Right lobe of liver (tissue), 6 donors: ENCODE measurements at places on chromosomes 7 and 10.

DNA sequence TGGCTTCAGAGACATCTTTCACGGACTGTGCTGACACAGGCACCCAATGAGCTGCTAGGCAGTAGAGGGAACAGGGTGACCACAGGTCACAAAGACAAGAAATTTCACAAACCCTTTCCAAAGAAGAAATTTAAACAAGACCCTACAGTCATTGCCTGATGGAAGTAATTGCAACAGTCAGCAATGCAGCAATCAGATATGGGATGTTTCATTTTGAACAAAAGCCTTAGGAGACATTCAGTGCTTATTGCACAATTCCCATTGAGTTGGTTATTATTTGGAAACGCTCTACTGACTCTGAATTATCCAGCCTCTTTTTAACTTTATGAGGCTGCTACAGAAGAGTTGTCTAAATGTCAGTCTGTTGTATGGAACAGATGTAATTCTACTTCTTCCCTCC lies 85.5 kb downstream of the ETV1 start:
- DNase-seq, result no peak

GRCh38 chr7:116692401-116693308 lies 20.7 kb downstream of the MET start:
- DNase-seq, result no peak

- DNase-seq, result no peak
Observed at GRCh38 chr7:107251963-107252362, 83.2 kb downstream of the HBP1 start.

DNA sequence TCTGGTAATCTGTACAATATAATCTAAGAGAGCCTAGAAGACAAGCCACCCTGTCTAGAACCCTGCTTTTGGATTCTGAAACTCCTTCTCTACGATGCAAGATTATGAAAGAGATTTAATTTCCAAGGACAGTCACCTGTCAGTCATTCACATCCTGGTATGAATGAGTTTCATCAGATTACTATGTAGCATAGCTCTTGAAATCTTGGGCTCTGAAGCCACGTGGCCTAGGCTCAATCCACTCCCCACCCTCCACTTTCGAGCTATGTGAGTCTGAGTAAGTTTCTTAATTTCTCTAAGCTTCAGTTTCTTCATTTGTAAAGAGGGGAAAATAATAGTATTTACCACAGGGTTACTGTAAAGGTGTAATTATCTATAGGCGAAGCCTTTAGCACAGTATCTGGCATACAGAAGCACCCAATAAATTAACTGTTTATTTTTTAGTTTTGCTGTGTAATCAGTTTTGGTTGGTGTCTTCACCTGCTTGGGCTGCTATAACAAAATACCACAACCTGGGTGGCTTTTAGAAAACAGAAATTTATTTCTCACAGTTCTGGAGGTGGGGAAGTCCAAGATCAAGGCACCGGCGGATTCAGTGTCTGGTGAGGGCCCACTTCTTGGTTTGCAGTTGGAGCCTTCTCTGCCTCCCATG lies 71.3 kb downstream of the MYOF start:
- DNase-seq, result no peak

DNA sequence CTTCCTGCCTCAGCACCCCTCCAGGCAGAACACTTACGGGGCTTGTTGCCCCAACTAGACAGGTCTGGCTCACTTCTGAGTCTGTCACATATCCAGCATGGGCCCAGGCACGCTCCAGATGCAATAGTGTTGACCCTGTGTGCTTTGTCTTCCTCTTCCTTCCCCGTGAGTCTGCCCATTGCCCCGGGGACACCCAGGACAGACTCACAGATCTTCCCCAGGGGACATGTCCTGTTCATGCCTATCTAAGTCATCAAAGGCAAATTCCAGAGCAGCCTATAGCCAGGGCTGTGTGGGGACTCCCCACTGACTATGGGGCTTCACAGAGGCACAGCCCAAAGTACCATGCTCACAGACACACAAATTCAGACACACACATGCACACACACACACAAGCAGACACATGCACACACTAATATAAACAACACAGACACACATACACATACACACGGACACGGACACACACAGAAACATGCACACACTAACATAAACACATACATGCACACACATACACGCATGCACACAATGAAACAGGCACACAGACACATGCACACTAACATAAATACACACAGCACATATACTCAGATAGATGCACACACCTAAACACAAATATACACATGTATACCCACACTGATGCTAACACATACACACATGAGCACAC lies 175.8 kb downstream of the KCNMA1 start:
- DNase-seq, result no peak

DNA sequence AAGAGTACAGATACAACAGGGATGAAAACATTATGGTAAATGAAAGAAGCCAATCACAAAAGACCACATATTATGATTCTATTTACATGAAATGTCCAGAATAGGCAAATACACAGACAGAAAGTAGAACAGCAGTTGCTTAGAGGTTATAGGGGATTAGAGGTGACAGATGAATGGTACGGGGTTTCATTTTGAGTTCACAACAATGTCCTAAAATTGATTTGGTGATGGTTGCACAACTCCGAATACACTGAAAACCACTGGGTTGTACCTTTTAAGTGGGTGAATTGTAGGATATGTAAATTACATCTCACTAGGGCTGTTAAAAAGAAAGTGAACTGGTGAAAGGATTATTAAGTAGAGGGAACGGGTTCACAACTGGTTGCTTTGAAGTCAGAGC lies 76.3 kb upstream of the MRLN start:
- DNase-seq, result no peak

- no peak for DNase-seq
Observed at GRCh38 chr7:7761974-7762779, 43.8 kb upstream of the RPA3 start.

- DNase-seq, result peak; percentile 40
Observed at GRCh38 chr10:124599588-124600050, 138.0 kb downstream of the LHPP start.

GRCh38 chr10:5014936-5015335 lies 11.3 kb upstream of the AKR1C2 start:
- DNase-seq, result no peak

GRCh38 chr10:123359539-123359938 lies 205.3 kb downstream of the BUB3 start:
- no peak for DNase-seq

DNA sequence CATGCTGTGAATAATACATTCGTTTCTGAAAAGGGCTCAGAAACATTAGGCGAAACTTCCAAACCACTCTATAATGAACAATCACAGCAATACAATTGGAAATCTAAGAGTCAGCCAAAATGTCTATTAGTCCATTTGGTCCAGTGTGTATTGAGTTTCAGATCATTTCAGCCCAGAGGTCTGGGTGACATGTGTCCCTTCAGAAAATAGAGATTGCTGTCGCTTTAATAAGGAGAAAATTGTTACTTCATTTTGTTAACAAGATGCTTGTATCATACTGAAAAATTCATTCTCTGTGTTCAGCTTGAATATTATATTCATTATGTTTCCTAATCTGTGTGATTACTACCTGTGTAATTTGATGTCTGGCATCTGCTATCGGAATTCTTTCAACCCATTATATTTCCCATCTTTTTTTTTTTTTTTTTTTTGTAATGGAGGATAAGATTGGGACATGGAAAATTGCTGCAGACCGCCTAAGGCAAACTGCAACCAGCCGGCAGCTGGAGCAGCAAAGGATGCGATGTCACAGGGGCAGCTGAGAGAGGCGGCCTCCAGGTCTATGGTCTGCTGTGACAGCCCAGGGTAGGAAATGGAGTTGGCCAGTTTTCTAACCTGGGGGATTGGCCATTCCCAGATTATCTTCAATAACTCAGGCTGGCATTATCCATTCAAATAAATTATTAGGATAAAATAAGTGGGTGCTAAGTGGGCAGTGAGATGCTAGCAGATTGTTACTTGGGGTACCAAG lies 170.9 kb upstream of the NPVF start:
- no peak for DNase-seq

DNA sequence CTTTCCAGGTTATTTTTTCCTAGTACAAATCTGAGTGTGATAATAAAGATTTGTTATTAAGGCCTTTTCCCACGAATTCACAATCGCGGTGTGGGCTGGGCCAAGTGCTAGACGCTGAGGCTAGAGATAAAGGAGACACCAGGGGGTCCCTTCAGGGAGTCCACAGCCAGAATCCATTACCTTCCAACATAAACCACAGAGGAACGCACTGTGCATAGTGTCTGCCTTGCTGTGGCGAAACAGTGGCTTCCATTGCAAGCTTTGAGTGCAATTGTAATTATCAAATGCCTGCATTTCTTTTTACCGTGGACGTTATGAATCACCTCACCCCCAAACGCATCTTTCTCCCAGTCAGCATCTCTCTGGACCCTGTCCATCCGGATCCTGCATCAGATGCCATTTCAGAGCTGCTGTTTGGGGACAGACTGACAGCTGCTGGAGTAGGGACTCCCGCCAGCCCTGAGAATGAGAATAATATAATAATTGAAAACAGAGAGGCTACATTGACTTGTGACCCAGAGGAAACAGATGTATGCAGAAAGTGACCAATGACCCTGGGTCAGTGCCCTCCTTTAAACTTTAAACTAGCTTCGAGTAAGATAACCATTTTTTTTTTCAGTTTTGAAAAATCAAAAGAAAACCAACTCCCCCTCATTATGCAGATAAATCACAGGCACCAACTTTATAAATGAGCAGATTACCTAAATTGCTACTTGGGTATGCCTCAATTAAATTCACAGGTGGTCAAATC lies 456.2 kb upstream of the NRP1 start:
- DNase-seq, result no peak

- DNase-seq, result no peak
Observed at GRCh38 chr7:151426441-151426903, 13.5 kb downstream of the CRYGN start.

- DNase-seq, result no peak
Observed at GRCh38 chr10:125231813-125232475, 71.6 kb upstream of the CTBP2 start.

- no peak for DNase-seq
Observed at GRCh38 chr7:94247970-94248369, 146.7 kb upstream of the COL1A2 start.

- no peak for DNase-seq
Observed at GRCh38 chr7:40093631-40094350, 40.6 kb downstream of the MPLKIP start.

DNA sequence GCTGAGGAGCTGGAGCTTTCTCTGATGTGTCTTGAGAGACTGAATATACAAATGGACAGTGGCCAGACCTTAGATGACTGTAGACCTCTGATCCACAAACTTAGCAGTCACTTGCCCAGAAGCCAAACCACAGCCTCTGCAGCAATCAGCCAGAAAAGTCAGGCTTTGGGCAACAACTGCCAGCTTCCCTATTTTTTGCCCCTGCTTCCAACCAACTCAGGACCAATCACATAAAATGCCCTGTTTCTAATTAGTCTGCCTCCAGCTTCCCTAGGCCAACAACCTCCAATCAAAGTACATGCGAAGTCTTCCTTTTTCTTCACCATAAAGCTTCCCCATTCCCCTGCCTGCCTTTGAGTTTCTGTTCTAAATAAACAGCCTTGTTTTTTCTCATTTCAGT lies 37.8 kb upstream of the CACUL1 start:
- DNase-seq, result peak; percentile 42

DNA sequence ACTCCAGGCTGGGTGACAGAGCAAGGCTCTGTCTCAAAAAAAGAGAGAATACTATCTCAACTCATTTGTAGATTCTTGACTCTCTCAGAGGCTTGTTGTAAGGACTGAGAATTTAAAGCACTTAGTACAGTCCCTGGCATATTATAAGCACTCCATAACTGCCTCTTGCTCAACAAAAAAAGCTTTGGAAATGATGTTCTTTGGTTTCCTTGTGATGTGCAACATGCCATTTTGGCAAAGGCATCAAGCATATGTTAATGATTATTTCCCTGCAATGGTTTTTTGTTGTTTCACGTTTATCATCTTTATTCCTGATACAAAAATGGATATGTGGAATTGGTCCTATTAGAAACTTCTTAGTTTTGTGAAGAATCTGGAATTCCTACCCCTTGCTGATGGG lies 15.7 kb downstream of the NOLC1 start:
- DNase-seq, result no peak

DNA sequence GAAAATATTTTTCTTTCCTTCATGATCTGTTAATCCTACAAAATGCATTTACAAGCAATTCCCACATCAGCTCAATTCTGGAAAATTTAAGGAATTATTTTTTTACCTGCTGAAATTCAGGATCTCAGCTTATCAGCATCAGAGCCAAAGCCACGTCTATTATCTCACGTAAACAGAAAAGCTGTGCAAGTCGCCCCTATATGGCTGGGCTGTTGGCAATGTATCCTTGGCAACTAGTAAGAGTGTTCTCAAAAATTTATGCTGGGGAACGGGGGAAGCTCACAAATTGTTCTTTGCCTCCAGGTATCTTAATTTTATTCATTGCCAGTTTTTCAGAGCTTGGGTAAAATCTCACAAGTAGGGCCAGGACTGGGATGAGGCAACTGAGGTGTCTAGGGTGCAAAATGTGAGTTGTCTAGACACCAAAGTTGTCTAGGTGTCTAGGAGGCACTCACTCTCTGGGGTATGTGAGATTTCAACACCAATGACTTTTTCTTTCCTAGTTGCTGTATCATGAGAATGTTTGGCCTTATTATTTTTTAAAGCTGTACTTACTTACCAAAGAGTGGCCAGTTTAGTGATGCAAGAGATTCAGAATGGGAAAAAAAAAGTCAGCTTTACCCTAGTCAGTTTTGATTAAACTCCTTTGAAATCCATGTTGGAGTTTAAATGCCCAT lies 5.1 kb downstream of the GSTO2 start:
- no peak for DNase-seq

GRCh38 chr7:122217125-122217524 lies 73.1 kb upstream of the AASS start:
- no peak for DNase-seq

- DNase-seq, result no peak
Observed at GRCh38 chr7:90777041-90777440, 180.9 kb downstream of the CDK14 start.

DNA sequence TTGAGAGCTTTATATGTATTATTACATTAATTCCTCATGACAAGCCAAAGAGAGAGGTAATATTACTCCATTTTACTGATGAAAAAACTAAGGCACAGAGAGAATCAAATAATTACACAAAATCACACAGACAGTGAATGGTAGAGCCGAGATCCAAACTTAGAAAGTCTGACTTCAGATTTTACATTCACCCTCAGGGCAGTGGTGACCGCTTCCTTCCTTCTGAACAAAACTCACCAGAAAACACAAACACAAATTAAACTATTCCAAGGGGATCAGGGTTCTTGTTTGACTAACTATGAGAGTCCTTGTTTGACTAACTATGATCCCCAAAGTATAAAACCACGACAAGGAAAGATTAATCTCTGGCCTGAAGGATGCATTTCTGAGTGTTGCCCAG lies 67.9 kb upstream of the PTN start:
- DNase-seq, result no peak

DNA sequence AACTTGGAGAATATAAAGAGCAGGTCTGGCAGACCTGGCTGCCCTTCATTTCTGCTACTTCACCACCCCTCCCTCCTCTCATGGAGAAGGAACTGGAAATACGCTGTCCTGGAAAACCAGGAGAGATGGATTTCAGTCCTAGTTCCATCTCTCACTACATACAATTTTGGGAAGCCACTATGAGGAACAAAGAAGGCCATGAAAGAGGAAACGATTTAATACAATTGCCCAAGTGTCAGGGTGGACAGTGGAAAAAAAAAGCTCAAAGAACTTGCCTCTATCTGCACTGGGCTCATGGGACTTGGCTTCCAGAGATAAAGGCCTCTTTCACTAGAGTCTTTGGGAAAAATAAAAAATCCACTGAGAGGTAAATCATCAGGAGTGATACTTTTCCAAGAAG lies 561.7 kb downstream of the KCNMA1 start:
- no peak for DNase-seq

GRCh38 chr7:135743907-135744731 lies 4.5 kb downstream of the FAM180A start:
- DNase-seq, result no peak

GRCh38 chr7:14690486-14690885 lies 212.1 kb downstream of the DGKB start:
- DNase-seq, result no peak
